Thoracic aorta (tissue), 2 donors: ENCODE measurements at places on chromosomes 3 and 15. TPM values are rescaled to one million over a fixed set of nuclear protein-coding genes. Genes with fewer than 3 reads are reported as not detected.

Gene CCDC39
- not detected for total RNA-seq

Gene MEGF11
- total RNA-seq: not detected

Gene FBXO40
- not detected for total RNA-seq

Gene NME9
- not detected for total RNA-seq

GRCh38 chr3:34090876-34091275 lies 292.4 kb downstream of the PDCD6IP start:
- no peak overlapping the region for H3K4me3 ChIP-seq
- no peak for DNase-seq
- H3K27me3 ChIP-seq: no peaks in the 10 kb centered on the region
- H3K4me1 ChIP-seq: no peaks in the 10 kb centered on the region

GRCh38 chr3:151900884-151901643 lies 27.6 kb downstream of the SUCNR1 start:
- no peaks in the 10 kb centered on the region for H3K27me3 ChIP-seq
- H3K36me3 ChIP-seq: no peaks in the 10 kb centered on the region
- no peak overlapping the region for H3K4me3 ChIP-seq
- H3K4me1 ChIP-seq: peaks cover 19% of the 10 kb centered on the region
- no peak for DNase-seq

DNA sequence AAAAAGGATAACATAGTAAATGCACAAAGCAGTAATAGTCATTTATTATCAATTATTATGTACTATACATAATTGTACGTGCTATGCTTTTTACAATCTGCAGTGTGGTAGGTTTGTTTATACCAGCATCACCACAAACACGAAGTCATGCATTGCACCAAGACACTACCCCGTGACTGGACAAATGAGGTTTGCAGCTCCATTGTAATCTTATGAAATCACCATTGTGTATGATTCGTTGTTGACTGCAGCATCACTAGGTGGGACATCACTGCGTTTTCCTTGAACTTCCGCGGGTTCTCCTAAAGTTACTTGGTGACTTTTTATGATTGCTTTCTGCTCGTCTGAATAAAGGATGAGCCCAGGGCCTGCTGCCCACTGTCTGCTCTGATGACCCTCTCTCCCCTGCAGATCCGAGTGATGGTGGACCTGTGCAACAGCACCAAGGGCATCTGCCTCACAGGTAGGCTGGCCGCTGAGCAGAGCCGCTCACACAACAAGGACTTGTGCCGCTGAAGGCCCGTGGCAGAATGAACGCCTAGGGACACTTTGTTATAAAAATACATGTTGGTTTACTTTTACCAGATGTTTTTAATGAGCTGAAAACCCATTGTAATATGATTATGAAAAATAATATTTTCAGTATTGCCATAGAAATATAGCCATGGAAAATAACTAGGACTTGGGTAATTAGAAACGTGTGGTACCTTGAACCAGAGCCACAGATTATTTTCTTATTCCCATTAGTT lies 35.8 kb downstream of the GLDN start:
- no peak for DNase-seq
- H3K27ac ChIP-seq: no peak overlapping the region
- H3K4me3 ChIP-seq: no peak overlapping the region
- peaks cover 22% of the 10 kb centered on the region for H3K4me1 ChIP-seq

GRCh38 chr3:52298149-52299098 lies 10.8 kb downstream of the GLYCTK start:
- H3K36me3 ChIP-seq: peaks cover 6% of the 10 kb centered on the region
- H3K27ac ChIP-seq: no peak overlapping the region
- no peaks in the 10 kb centered on the region for H3K4me1 ChIP-seq

GRCh38 chr15:92683511-92683834 lies 27.9 kb upstream of the FAM174B start:
- H3K36me3 ChIP-seq: no peaks in the 10 kb centered on the region
- no peak for DNase-seq
- H3K27ac ChIP-seq: no peak overlapping the region
- peaks cover 9% of the 10 kb centered on the region for H3K4me1 ChIP-seq

DNA sequence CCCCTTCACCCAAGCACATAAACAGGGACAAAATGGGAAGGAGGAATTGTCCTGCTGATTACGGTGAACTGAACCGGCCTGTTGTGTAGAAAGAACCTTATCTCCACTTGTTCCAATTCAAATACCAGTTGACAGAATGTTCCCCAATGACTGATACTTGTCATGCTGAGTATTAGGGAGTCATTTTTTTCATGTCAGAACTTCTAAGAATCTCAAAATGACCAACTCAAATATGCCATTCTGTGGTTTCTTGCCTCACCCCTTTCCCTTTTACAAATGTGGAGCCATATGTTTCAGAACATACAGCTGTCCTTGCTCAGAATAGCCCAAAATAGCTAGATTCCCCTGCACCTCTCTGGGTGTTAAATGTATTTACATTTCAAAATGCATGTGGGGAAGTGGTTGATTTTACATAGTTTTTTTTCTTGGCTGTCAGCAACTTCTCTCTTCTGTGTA lies 405.9 kb upstream of the TBL1XR1 start:
- no peak overlapping the region for H3K27ac ChIP-seq
- H3K36me3 ChIP-seq: no peaks in the 10 kb centered on the region
- no peaks in the 10 kb centered on the region for H3K27me3 ChIP-seq
- no peak overlapping the region for H3K4me3 ChIP-seq
- no peak for DNase-seq

DNA sequence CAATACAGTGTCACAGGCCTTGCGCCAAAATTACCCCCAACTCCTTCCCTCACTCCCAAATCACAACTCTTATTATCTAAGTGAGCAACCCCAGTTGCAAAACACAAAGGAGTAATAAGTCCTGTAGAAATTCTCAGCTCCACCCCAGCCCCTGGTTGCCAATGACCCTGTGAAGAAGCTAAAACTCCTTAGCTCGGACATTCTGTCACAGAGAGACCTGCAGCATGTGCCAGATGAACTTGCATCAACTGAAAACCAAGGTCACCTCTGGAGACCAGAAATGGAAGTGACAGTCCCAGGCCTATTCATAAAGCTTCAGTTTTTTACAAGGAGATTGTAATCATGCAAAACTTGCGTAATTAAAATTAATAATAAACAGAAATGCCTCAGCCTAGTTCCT lies 55.2 kb downstream of the RBPMS2 start:
- no peak overlapping the region for H3K27ac ChIP-seq
- H3K4me3 ChIP-seq: no peak overlapping the region
- no peak for DNase-seq
- H3K4me1 ChIP-seq: peaks cover 6% of the 10 kb centered on the region
- no peaks in the 10 kb centered on the region for H3K36me3 ChIP-seq
- no peaks in the 10 kb centered on the region for H3K27me3 ChIP-seq

DNA sequence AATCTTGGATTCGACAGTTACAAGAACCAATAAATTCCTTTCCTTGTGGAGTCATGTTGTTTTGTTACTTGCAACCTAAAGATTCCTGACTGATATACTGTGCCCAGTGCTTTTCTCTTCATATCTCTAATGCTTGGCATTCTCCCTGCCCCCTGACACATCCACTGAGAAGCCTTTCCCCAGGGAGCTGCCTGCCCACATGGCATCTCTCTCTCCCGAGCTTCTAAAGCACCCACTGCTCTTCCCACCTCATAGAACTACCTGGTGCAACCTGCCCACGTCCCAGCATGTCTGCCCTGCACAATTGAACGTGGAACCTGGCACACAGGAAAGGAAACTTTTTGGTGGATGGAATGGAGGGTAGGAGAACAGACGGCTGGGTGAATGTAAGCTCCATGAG lies 6.8 kb downstream of the CYP8B1 start:
- H3K27ac ChIP-seq: no peak overlapping the region
- DNase-seq: no peak
- no peaks in the 10 kb centered on the region for H3K27me3 ChIP-seq
- H3K4me3 ChIP-seq: no peak overlapping the region
- H3K4me1 ChIP-seq: no peaks in the 10 kb centered on the region
- no peaks in the 10 kb centered on the region for H3K36me3 ChIP-seq
